ENCODE measurements at places on chromosomes 7 and 10. TPM values are rescaled to one million over a fixed set of nuclear protein-coding genes. Genes with fewer than 3 reads are reported as not detected.

NKX2-3 gene
- polyA plus RNA-seq = not detected

TRAPPC14 gene
- 12.2 TPM for polyA plus RNA-seq

CPN1 gene
- not detected for polyA plus RNA-seq

MORN4 gene
- polyA plus RNA-seq = 26.5 TPM

CHRM2 gene
- 0.36 TPM for polyA plus RNA-seq

CALHM3 gene
- not detected for polyA plus RNA-seq

GRCh38 chr10:24313283-24313682, 104.3 kb downstream of the KIAA1217 start:
- no peak for DNase-seq

GRCh38 chr7:115825456-115826115, 205.0 kb downstream of the TFEC start:
- no peak for DNase-seq

- DNase-seq = no peak
Observed at GRCh38 chr10:121503587-121504051, 94.6 kb downstream of the FGFR2 start.

DNA sequence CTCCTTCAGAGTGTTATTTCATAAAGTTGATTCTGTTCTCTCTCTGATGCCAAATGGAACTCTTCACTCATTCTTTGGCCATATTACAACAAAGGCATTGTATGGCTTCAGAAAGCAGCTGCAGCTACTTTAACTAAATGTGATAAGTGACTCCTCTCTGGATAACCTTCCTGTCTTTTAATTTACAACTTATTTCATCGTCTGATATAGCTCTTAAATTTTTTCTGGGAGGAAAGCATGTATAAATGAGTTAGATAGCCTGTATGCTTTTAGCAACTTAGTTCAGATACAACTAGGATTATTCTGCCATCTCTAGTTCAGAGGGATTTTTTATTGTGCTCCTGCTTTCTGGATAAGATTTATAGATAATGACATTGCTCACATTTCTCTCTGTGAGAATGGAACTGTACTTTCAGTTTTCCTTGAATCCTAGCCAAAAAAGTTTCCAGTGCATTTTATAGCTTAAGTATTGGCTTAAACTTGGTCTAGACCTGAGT, 57.5 kb downstream of the KLHDC10 start:
- DNase-seq = no peak

- no peak for DNase-seq
Observed at GRCh38 chr10:77500754-77501151, 136.9 kb downstream of the KCNMA1 start.

- no peak for DNase-seq
Observed at GRCh38 chr10:4633776-4634175, 192.2 kb upstream of the AKR1E2 start.

DNA sequence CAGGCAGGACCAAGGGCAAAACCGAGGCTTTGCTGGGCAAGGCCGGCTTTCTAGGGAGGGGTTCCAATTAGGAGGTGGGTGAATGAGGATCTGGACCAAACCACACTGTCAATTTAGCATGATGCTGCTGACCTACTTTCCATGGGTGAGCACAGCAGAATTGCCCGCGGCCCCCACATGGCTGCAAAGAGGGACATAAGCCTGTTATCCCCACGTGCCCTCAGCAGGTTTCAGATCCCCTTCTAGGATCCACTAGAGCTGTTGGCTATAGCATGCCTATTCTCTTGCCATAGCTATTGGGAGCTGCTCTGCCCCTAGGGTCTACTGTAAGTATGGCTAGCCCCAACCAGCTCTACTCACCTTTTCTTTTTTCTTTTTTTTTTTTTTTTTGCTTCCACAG, 102.8 kb downstream of the COL13A1 start:
- no peak for DNase-seq

- peak; percentile 75 for DNase-seq
Observed at GRCh38 chr7:97845622-97846203, 26.5 kb downstream of the ASNS start.

GRCh38 chr7:42603496-42603895, 308.4 kb downstream of the C7orf25 start:
- no peak for DNase-seq

DNA sequence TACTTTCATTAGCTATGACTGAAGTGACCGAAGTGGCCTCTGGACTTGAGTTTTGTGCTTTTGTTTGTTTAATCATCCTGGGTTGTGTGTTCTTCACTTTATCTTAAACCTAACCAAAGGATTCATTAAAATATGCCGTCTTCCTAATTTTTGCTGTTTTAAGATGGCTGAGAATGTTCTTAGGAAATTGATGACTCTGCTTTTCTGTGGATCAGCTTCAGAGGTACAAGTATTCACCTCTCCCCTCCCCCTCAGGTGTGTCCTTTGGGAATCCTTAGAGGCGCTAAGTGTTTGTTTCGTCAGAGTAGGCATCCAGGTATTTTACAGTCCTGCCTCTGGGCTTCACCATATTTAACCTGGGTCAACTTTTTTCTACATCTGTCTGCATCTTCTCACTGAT, 1.1 kb downstream of the CCDC126 start:
- DNase-seq = no peak

DNA sequence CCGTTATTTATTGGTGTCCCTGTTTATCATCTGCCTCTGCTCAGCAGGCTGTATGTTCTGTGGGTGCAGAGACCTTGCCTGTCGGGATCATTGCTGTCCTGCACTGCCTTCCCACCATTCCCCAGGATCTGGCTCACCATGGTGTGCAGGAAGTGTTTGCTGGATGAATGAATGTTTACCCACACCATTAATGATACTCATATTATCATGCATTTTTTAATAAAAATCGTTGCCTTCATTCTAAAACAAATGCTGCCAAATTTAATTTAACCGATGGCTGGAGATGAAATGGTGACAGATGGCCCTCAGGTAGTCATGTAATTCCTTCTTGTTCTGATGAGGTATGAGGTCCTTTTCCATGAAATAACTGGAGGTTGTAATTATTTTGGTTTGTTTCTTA, 22.5 kb downstream of the PLPP4 start:
- no peak for DNase-seq

- DNase-seq = no peak
Observed at GRCh38 chr10:59563531-59563930, 146.1 kb downstream of the SLC16A9 start.
